ENCODE measurements at places on chromosomes 3 and 15. TPM values are rescaled to one million over a fixed set of nuclear protein-coding genes. Genes with fewer than 3 reads are reported as not detected.

The RTF1 gene
- 71.3 TPM for total RNA-seq

The GLDN gene
- 4.7 TPM for total RNA-seq

The IL17RE gene
- total RNA-seq: 1.0 TPM

The ROPN1 gene
- total RNA-seq: not detected

The SPESP1 gene
- 2.3 TPM for total RNA-seq

The SUSD5 gene
- 1.6 TPM for total RNA-seq

All from spleen (tissue), 13 donors.